ENCODE measurements at places on chromosomes 1 and 21.

GRCh38 chr1:53754484-53755312 is 15.7 kb upstream of the GLIS1 start:
- DNase-seq: peak; percentile 39

GRCh38 chr1:103108376-103109150 is at the start of gene COL11A1:
Gene COL11A1, minus strand, starts transcription at chr1:103108522. Its CDS starts 344 bp downstream, at chr1:103108178.
- DNase-seq: no peak

GRCh38 chr1:171480035-171480434 is 5.3 kb upstream of the PRRC2C start:
- no peak for DNase-seq

- no peak for DNase-seq
Observed at GRCh38 chr1:113945329-113945728, 16.2 kb downstream of the HIPK1 start.

DNA sequence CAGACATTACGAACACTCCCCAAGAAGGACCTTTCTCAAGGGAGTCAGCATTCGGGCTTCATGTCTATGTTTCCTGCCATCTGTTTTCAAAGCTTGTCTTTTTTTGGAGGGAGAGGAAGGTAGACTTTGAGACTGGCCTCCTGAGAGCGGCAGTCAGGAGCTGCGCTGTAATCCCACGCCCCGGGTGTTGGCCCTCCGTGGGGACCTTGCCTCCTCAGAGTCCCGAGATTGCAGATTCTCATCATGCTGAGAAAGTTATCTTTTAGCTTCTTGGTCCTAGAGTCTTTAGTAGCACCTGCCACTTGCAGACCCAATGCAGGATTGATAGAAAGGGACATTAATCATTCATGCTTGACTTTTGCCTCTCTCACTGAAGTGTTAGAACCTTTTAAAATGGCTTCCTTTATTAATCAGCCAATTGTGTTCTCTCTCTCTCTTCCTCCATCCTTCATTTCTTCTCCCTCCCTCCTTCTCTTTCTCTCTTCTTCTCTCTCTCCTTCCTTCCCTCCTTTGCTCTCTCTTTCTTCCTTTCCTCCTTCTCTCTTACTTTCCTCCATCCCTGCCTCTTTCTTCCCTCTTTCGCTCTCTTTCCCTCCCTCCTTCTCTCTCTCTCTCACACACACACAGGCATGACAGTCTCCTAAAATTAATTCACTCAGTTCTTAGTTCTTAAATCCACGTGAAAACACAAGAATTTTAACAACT is 25.2 kb upstream of the GNPAT start:
- DNase-seq: no peak

DNA sequence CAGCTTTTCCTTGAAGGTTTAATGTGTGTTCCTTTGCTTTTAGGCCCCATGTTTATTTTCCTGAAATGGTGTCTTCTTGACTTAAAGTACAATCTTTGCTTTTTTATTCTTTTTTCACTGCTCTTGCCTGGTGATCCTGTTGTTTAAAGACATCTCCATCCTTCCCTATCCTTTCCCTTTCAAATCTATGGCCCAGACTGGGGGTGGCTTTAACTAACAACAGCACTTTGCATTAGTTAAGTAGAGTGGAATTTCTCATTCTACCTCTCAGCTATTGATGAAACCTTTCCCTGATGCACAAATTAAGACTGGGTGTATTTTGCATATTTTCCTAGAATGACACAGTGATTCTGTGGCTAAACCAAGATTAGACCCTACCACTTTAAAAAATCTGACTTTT is 84.3 kb downstream of the ROR1 start:
- DNase-seq: no peak

DNA sequence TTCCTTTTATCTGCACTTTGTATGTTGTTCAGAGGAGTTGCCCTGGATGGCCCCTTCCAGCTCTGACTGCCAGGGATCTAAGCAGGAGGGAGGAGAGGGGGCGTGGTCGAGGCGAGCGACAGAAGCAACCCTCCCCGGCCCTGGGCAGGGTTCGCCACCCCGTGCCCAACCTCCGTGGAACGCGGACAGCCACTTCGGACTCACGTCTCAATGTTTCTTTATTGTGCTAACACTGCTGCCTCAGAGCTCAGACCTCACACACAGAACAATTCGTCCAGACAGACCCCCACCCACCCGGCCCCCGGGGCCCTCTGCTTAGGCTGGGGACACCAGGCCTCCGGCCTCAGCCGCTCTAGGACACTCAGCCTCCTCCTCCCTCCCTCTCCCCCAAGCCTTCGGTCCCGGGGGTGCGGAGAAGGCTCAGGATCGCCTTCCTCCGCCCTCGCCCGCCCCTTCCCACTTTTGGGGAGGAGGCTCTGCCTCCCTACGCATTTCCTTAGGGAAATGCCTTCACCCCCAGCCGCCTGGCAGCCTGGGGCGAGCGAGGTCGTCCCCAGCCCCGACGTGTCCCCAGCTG is 8.3 kb downstream of the VSIG8 start:
- DNase-seq: peak; percentile 19

DNA sequence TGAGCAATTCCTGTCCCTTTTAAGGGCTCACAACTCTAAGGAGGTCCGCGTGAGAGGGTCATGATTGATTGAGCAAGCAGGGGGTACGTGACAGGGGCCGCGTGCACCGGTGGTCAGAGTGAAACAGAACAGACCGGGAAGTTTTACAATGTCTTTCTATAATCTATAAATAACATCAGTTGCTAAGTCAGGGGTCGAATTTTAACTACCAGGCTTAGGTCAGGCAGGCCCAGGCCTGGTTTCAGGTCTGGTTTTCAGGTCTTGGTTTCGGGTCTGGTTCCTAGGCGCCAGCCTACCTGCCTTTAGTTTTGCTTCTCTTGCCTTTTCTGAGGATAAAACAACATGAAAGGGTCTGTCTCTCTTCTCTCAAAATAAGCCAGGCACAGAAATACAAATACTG is 476.0 kb upstream of the CAMK1G start:
- no peak for DNase-seq

- DNase-seq: no peak
Observed at GRCh38 chr21:46634966-46635323, 529 bp upstream of the PRMT2 start.

DNA sequence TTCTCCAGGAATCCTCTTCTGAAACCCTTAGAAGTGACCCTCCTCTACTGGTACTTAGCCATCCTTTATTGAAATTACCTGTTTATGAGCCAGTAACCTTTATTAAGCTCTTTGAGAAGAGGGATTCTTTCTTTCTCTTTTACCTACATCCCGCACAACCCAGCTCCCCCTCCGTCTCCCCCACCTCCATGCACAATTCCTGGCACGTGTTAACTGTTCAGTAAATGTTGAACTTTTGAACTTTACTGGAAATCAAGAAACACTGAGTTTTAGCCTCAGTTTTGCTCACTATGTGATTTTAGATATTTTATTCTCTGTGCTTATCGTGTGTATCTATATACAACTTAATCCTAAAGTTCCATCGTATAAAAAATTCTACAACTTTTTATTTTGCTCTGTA is 1.8 kb downstream of the TMED5 start:
- no peak for DNase-seq

GRCh38 chr21:25942135-25942534 is 207.4 kb downstream of the GABPA start:
- no peak for DNase-seq

GRCh38 chr1:89735479-89735878 is 85.4 kb upstream of the LRRC8D start:
- no peak for DNase-seq

GRCh38 chr21:32826329-32827167 is 55.0 kb upstream of the PAXBP1 start:
- peak; percentile 28 for DNase-seq

Measured in stimulated activated CD4-positive, alpha-beta T cell treated with anti-CD3 and anti-CD28 coated beads, Interleukin-2, amount 100 ng/mL, for 48 hours (primary cell).